ENCODE measurements at places on chromosomes 7 and 10.

GRCh38 chr10:72784551-72785351 lies 92.8 kb downstream of the MCU start:
- no peak for DNase-seq

- DNase-seq: no peak
These were observed 12.5 kb downstream of the ITGB8 start for GRCh38 chr7:20343205-20343604.

- DNase-seq: no peak
These were observed 614 bp upstream of the ADAMTS14 start for GRCh38 chr10:70671619-70672164.

GRCh38 chr10:101838416-101838970 lies 5.1 kb downstream of the KCNIP2 start:
- DNase-seq: no peak

DNA sequence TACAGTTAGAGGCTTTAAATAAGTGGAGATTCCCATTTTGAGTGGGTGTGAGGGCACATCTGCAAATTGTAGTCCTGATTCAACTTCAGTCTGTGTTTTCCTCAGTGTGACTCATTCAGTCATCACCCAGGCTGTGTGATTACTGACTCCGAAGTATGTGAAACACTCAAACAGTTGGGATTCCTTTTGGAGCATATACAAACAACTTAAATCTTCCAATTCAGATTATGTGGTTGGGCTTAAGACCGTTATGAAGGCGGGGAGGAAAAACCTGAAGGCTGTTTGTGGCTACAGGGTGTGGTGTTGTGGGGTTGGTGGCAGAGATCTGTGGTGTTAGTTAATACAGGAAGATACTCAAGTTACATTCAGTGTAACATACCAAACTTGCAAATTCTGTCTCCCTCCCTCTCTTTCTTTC lies 259.7 kb upstream of the FERD3L start:
- DNase-seq: no peak

- DNase-seq: no peak
These were observed 96.5 kb upstream of the CREB5 start for GRCh38 chr7:28315565-28316410.

DNA sequence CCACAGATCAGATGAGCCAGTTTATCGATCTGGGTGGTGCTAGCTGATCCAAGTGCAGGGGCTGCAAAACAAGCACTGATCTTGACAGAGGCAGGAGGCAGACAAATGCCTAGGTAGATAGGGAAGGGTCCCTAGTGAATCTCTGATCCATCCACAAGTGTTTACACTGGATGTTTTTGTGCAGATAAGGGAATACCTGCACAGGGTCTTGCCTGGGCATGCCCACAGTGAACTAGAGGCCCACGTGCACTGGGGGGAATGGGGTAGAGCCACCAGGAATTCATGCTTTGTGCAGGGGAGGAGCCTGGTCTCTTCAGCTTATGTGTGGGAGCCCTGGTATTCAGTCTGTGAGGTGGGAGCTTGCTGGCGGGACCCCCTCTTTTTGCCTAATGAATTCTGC lies 50.3 kb downstream of the SDHAF3 start:
- no peak for DNase-seq

- no peak for DNase-seq
These were observed 29.9 kb upstream of the IFRD1 start for GRCh38 chr7:112420236-112420861.

DNA sequence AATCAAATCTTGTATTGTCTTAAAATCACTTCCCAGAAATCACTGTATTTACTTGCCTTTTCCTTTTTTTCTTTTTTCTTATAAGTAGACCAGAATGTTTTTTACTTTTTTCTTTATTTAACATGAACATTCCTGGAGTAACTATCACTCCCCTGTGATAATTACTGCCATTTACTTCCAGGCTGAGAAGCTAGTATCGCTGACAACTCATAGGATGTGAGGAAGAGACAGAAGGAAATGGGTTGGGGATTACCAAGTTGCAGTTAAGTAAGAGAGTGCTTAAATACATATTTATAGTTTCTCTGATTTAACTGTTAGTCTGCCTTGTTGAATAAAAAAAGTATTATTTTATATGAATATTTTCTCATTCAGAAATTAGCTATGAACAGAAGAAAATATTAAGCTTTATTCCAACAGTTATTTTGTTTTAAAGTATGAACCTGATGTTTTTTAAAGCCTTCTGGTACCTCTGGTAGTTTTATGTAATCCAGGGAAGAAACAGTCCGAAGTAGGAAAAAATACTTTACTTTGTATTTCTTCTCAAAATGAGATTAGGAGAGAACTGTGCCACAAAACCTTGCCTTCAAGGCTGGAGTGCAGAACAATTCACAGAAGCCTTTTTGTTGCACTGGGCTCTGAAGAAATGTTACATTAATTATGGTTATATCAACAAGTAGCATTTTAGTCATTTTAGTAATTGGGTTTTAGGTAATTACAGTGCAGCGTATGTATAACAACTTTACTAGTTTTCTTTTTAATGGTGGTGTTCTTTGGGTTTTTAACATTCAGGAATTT lies 72.8 kb downstream of the SHOC2 start:
- DNase-seq: no peak

DNA sequence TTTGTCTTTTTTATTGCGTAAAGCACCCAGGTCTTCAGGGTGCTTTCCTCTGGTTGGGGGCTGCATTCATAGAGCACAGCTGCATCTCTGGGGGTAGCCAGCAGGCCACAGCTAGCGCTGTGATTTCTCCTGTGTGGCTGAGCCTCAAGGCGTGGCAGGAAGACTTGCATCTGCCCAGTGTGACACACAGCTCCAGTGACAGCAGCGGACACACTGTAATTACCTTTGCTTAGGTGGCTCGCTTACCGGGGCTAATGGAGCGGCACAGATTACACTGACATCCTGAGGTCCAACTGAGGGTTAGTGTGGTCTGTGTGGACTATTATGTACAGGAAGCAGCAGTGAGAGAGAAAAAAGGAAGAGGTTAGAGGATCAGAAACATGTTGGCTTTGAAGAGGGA lies 27.1 kb downstream of the ABCB4 start:
- no peak for DNase-seq

DNA sequence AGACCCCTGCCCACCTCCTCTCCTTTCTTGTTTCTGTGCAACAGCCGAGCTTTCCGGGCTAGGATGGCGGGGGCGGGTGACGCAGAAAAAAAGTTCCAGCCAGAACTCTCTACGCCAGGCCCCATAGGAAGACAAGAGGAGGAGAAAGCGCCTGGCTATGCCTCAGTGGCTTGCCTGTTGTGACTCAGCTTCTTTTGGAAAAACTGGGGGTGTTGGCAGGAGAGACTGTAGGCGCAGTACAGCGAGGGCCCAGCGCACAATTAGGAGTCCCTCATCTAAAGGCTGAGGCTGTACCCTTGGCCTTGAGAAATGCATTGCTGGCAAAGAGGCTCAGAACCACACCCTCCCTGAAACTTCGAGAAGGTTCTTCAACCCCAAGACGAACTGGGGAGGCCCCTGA lies 28.0 kb upstream of the KPNA7 start:
- DNase-seq: no peak

GRCh38 chr7:112079673-112080072 lies 126.5 kb downstream of the DOCK4 start:
- no peak for DNase-seq

GRCh38 chr7:135710417-135711138 lies 17.4 kb downstream of the SLC13A4 start:
- no peak for DNase-seq

DNA sequence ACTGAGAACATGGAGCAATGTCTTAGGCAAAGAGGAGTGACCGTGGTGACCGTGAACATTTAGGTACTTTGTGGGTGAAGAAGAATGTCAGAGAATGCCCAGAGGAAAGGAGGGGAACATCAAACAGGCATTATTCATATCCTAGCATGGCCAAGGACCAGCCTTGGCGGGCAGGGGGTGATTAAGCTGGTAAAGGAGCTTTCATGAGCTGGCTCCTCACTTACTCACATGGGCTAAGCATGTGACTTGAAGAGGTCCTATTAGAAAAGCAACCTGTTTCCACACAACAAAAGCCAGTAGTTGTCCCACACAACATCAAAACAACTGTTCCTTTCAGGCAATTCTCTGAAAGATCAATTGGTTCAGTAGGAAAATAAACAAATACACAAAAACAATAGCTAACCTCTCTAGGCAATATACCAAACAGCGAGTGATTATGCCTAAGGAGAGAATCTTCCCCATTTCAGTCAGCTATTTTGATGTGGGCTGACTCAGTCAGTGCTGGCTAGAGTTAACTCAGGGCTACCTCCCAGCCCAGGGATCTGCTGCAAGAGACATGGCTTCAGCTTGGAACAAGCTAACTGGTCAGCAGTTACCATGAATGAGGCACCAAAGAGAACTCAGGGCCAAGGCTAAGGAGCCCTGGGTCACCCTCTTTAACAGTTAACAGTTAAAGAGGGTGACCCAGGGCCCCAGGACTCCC lies 283.5 kb downstream of the ARHGAP12 start:
- no peak for DNase-seq

DNA sequence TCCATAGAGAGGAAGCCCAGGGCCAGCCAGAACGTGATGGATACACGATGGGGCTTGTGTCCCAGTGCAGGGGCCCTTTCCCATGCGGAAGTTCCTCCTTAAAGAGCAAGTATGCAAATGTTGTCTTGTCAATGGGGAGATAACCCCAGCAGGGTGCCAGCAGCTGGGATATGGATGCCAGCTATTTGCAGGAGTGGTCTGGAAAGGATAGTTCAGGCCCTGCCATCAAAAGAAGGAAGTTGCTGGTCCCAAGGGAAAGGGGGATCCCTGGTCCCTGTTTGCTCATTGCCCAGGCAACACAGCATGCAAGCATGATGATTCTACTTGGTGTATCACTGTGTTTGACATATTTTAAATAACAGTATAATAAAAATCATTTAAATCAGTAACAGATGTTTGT lies 73.1 kb upstream of the HECW1 start:
- no peak for DNase-seq

- DNase-seq: no peak
These were observed 344.2 kb upstream of the POM121L12 start for GRCh38 chr7:52691257-52691656.

DNA sequence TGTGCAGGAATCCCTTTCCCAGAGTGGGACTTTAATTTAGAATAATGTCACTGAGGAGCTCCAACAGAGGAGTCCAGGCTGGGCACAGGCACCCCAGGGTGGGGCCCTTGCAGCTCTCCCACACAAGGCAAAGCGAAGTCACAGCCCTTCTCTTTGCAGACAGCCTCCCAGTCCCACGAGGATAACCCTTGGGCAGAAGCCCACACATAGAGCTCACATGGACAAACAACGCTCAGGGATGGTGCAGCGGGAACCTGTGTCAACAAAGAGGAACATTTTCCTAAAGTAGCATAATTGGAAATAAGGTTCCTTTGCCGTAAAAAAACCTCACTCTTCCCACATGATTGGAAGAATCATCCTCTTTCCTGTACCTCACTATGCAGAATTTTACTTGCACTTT lies 29.3 kb upstream of the GGCT start:
- no peak for DNase-seq

- DNase-seq: no peak
These were observed 217.4 kb downstream of the MAD1L1 start for GRCh38 chr7:2015251-2015871.

- DNase-seq: no peak
These were observed 260.0 kb downstream of the GRID1 start for GRCh38 chr10:86106616-86107015.

- DNase-seq: no peak
These were observed 566 bp downstream of the MAD1L1 start for GRCh38 chr7:2231992-2232765.

DNA sequence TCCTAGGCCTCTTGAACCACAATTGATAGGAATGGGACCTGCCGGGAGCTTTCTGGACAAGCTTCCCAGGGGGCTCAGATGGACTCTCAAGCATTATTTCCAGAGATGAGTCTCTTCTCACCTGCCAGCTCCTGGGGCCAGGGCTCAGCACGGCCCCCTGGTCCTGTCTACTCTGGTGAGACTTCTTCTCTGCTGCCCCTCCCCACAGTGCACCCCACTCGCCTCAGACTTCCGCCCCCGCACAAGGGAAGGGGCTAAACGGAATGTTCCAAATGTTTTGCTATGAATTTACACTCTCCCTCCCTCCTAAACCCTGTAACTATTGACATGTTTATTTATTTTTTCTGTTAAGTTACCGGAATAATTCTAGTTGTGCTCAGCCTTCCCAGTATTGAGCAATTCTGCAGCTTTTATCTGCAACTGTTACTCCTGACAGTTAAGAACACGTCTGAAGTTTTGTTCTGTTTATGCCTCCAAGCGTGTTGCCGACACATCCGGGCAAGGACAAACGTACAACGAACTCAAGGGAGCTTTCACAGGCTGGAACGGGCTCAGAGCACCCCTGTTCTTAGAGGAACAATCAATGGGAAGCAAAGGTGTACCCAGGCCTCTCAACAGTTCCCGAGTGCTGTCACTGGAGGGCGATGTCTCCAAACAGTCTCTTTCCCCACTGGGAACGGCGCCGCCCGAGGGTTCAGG lies 55.2 kb downstream of the FHIP2A start:
- DNase-seq: peak; percentile 28

DNA sequence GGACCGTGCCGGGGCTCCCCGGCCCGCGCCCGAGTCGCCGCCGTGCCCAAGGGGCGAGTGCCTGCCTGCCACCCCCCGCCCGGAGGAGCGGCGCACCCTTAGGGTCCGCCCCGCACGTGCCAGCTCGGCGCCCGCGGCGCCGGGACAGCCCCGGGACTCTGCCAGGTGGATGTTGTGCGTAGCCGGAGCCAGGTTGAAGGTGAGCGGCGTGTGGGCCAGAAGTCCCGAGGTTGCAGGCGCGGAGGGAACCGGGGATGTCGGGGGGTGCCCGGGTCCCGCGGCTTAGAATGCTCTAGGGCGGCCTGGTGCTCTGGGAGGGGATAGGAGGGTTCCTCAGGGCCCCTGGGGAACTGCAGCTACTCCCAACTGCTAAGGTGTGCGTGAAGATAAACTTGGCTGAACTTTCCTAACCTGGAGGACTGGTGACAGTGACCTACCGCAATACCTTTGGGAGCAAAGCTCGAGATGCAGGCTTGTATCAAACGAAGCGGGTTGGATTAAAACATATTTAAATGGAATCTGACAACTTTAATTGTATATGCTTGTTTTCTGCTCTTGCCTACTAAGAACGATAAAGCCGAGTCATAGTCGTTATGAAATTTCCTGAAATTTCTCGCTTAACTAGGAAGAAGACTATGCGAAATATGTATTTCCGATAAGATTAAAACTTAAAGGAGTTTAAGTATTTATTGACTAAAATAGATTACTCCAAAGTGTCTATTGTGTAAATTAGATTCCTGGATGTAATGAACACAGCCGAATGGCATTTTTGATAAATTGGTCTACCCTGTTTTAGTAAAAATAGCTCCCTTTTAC lies at the start of gene CUX1:
CUX1 (plus strand) TSS at position 156 of the 816 bp plus-strand sequence; CDS start at position 170, 14 bp downstream.
- DNase-seq: no peak

DNA sequence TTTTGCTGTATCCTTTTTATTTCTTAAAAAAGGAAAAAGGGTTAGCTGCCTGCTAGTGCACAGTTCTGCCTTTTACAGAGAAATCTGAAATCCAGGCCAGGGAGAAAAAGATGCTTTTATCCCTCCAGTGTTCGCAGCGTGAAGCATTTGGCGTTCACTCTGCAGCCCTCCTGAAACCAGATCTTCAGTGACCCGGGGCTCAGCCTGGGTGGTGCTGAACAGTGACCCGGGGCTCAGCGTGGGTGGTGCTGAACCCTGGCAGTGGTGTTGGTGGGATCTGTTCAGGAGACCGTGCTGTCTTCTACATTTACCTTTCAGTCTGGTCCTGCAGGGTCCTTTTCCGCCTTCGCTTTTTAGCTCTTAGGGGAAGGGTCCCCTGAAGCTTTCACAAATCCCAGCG lies 164.7 kb upstream of the KLF6 start:
- no peak for DNase-seq
